Endothelial cell of umbilical vein (primary cell): ENCODE measurements at places on chromosomes 3 and 15. TPM values are rescaled to one million over a fixed set of nuclear protein-coding genes. Genes with fewer than 3 reads are reported as not detected.

DNA sequence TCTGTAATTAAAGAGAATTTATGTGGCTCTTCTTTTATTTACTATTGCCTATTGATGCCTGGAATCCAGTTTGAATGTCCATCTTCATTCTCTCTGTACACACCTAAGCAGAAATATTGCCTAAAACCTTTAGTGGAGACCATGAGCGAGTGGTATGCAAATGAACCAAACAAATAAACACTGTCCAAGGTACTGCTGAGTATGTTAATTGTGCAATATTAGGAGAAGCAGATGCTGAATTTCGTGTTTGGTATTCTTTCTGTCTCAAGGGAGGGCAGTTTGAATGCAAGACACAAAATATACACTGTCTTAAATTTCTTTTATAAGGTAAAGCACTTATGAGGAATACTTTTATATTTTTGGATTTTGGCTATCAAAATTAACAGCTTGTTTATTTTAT is 440.9 kb downstream of the RBMS3 start:
- no peaks in the 10 kb centered on the region for H3K27me3 ChIP-seq
- no peaks in the 10 kb centered on the region for H3K36me3 ChIP-seq
- no peaks in the 10 kb centered on the region for H3K4me1 ChIP-seq

GRCh38 chr3:48595526-48596121 is 495 bp upstream of the COL7A1 start:
- DNase-seq, result peak; percentile 20
- no peak overlapping the region for H3K4me3 ChIP-seq
- H3K27ac ChIP-seq, result no peak overlapping the region
- peaks cover 6% of the 10 kb centered on the region for H3K27me3 ChIP-seq
- H3K36me3 ChIP-seq, result no peaks in the 10 kb centered on the region
- H3K4me1 ChIP-seq, result peaks cover 6% of the 10 kb centered on the region

GRCh38 chr3:64685331-64685799 is 2.4 kb downstream of the ADAMTS9 start:
- no peaks in the 10 kb centered on the region for H3K27me3 ChIP-seq
- peak overlapping the region; percentile 84 for H3K27ac ChIP-seq
- H3K4me3 ChIP-seq, result peak overlapping the region; percentile 61
- H3K36me3 ChIP-seq, result peaks cover 5% of the 10 kb centered on the region
- DNase-seq, result no peak

Gene RASGRP1
- polyA plus RNA-seq, result 0.15 and 0.16 TPM in 2 replicates

Gene RYK
- polyA plus RNA-seq, result 23.7 and 23.8 TPM in 2 replicates

DNA sequence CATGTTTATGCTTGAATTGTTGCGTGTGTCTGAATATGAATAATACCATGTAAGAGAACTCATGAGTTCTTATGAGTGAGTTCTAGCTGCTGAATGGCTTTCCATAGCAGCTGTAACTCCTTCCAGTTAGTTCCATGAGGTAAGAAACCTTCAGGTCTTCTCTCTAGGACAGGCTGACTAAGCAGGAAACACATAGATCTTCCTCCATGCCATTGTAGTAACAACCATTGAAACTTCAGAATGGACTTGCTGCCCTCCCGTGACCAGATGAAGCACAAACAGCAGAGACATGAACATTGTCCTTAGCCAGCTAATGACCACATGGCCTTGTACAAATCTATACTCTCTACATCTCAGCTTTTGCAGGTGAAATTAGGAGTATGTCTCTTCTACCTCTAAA is 200.0 kb downstream of the ZNF385D start:
- no peak overlapping the region for H3K27ac ChIP-seq
- DNase-seq, result no peak
- no peaks in the 10 kb centered on the region for H3K27me3 ChIP-seq
- no peaks in the 10 kb centered on the region for H3K36me3 ChIP-seq
- no peaks in the 10 kb centered on the region for H3K4me1 ChIP-seq

- no peaks in the 10 kb centered on the region for H3K27me3 ChIP-seq
- H3K27ac ChIP-seq, result peak overlapping the region; percentile 51
- H3K36me3 ChIP-seq, result no peaks in the 10 kb centered on the region
- H3K4me1 ChIP-seq, result peaks cover 13% of the 10 kb centered on the region
- DNase-seq, result peak; percentile 90
- no peak overlapping the region for H3K4me3 ChIP-seq
Measured at GRCh38 chr15:31352911-31353811, 26.5 kb downstream of the KLF13 start.

- no peak overlapping the region for H3K4me3 ChIP-seq
- H3K36me3 ChIP-seq, result no peaks in the 10 kb centered on the region
Measured at GRCh38 chr3:138850151-138850550, 15.4 kb upstream of the PIK3CB start.

GRCh38 chr3:37980462-37981347 is 9.9 kb upstream of the VILL start:
- no peaks in the 10 kb centered on the region for H3K27me3 ChIP-seq
- no peak overlapping the region for H3K27ac ChIP-seq
- H3K4me3 ChIP-seq, result no peak overlapping the region
- no peaks in the 10 kb centered on the region for H3K4me1 ChIP-seq
- no peak for DNase-seq
- no peaks in the 10 kb centered on the region for H3K36me3 ChIP-seq

Gene FRMD5
- 17.9 and 20.2 TPM in 2 replicates for polyA plus RNA-seq

- no peak for DNase-seq
- no peaks in the 10 kb centered on the region for H3K27me3 ChIP-seq
- no peaks in the 10 kb centered on the region for H3K4me1 ChIP-seq
- no peak overlapping the region for H3K27ac ChIP-seq
- H3K4me3 ChIP-seq, result no peak overlapping the region
Measured at GRCh38 chr15:92323525-92323924, 70.2 kb upstream of the ST8SIA2 start.

Gene GOLGA6D
- polyA plus RNA-seq, result not detected in 2 replicates

- H3K36me3 ChIP-seq, result no peaks in the 10 kb centered on the region
- H3K27ac ChIP-seq, result peak overlapping the region; percentile 100
- no peak overlapping the region for H3K4me3 ChIP-seq
- peaks cover 39% of the 10 kb centered on the region for H3K4me1 ChIP-seq
- peak; percentile 93 for DNase-seq
- H3K27me3 ChIP-seq, result no peaks in the 10 kb centered on the region
Measured at GRCh38 chr15:95556866-95557225, 773.7 kb upstream of the NR2F2 start.

GRCh38 chr3:191476066-191476772 is 15.3 kb downstream of the PYDC2 start:
- no peaks in the 10 kb centered on the region for H3K27me3 ChIP-seq
- H3K4me1 ChIP-seq, result no peaks in the 10 kb centered on the region
- no peaks in the 10 kb centered on the region for H3K36me3 ChIP-seq
- no peak overlapping the region for H3K4me3 ChIP-seq

- peaks cover 2% of the 10 kb centered on the region for H3K36me3 ChIP-seq
- DNase-seq, result no peak
- no peaks in the 10 kb centered on the region for H3K27me3 ChIP-seq
- H3K27ac ChIP-seq, result no peak overlapping the region
- no peak overlapping the region for H3K4me3 ChIP-seq
Measured at GRCh38 chr3:182821221-182821981, 28.1 kb downstream of the ATP11B start.

Gene CKMT1A
- not detected in 2 replicates for polyA plus RNA-seq

GRCh38 chr3:147574621-147575020 is 165.5 kb downstream of the ZIC1 start:
- no peak overlapping the region for H3K27ac ChIP-seq
- DNase-seq, result no peak
- no peaks in the 10 kb centered on the region for H3K27me3 ChIP-seq
- no peaks in the 10 kb centered on the region for H3K36me3 ChIP-seq

- no peak for DNase-seq
- no peaks in the 10 kb centered on the region for H3K4me1 ChIP-seq
- H3K27me3 ChIP-seq, result no peaks in the 10 kb centered on the region
- H3K4me3 ChIP-seq, result no peak overlapping the region
- no peaks in the 10 kb centered on the region for H3K36me3 ChIP-seq
Measured at GRCh38 chr15:27094235-27094634, 123.3 kb downstream of the GABRG3 start.

DNA sequence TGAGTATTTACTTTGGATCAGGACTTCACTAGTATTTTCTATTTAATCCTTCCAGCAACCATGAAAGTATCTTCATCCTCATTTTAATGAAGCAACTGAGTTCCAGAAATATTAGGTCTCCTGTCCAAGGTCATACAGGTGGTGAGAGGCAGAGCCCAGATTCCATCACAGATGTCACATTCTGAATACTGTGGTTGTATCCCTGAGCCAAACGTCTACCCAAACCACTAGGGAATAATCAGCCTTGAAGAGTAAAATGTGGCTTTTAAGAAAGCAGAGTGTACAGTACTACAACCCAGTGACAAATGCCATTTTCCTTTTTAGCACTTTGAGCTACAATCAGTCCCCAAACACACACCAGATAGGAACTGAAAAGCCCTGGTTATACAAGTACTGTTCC is 93.3 kb upstream of the TRIM42 start:
- no peak overlapping the region for H3K27ac ChIP-seq
- no peaks in the 10 kb centered on the region for H3K27me3 ChIP-seq
- no peak overlapping the region for H3K4me3 ChIP-seq
- no peak for DNase-seq
- no peaks in the 10 kb centered on the region for H3K36me3 ChIP-seq

DNA sequence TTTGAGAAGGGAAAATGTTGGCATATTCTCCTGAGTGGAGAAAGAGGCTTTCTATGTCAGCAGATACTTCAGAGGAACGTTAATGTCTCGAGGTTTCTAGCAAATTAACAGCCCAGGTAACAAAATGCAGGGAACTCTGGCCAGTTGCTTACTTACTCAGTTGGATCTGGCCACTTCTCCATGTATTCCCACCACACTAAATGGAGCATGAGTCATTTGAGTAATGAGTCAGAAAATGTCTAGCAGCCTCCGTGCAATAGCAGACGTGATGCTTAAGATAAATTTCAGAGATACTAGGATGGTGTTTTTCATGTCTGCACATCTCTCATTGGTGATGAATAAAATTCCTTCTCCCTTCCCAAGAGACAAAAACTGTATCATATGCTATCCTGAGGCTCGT is 671.5 kb downstream of the FHIT start:
- DNase-seq, result no peak
- no peak overlapping the region for H3K27ac ChIP-seq
- no peaks in the 10 kb centered on the region for H3K36me3 ChIP-seq

DNA sequence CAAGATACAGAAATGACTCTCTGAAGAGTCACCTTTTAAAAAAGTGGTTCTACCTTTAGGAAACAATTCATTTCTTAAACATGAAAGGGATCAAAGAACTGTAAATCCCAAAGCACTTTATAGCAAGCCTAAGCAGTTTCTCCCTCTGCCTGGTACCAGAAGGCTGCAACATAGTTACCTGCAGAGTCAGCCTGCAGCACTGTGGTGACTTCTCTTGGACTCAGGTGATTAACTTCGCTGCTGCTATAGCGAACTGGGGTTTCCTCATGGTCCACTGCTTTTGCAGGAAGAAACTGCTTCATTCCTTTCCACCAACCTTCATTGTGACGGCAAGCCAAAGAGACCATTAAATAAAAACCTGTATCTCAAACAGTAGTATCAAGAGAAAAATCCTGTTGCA is 37.3 kb downstream of the ST3GAL6 start:
- no peaks in the 10 kb centered on the region for H3K27me3 ChIP-seq
- H3K27ac ChIP-seq, result no peak overlapping the region
- H3K4me1 ChIP-seq, result no peaks in the 10 kb centered on the region
- no peak overlapping the region for H3K4me3 ChIP-seq
- DNase-seq, result no peak

- no peak overlapping the region for H3K4me3 ChIP-seq
- DNase-seq, result no peak
- no peaks in the 10 kb centered on the region for H3K4me1 ChIP-seq
- H3K36me3 ChIP-seq, result no peaks in the 10 kb centered on the region
- H3K27me3 ChIP-seq, result peaks cover 31% of the 10 kb centered on the region
Measured at GRCh38 chr15:51184627-51185026, 89.9 kb upstream of the TNFAIP8L3 start.

DNA sequence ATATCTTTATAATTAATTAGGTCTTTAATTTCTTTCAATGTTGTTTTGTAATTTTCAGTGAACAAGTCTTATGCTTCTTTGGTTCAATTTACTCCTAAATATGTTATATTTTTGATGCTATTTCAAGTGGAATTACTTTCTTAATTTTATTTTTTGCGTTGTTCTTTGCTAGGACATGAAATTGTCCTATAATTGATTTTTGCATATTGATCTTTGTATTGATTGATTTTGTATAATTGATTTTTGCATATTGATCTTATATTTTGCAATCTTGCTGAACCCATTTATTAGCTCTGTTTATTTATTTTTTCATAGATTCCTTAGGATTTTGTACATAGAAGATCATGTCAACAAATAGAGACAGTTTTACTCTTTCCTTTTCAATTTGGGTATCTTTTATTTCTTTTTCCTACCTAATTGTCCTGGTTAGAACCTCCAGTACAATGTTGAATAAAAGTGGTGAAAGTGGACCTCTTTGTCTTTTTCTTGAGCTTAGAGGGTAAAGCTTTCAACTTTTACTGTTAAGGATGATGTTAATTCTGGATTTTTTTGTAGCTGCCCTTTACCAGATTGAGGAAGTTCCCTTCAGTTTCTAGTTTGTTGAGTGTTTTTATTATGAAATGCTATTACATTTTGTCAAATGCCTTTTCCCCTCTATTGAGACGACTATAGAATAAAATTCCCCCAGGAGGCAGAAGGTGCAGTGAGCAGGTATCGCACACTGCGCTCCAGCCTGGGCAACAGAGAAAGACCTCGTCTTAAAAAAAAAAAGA is 36.8 kb upstream of the CCDC50 start:
- DNase-seq, result no peak
- no peaks in the 10 kb centered on the region for H3K36me3 ChIP-seq
- no peak overlapping the region for H3K27ac ChIP-seq
- no peaks in the 10 kb centered on the region for H3K27me3 ChIP-seq

- H3K4me3 ChIP-seq, result peak overlapping the region; percentile 31
- peaks cover 47% of the 10 kb centered on the region for H3K27me3 ChIP-seq
- DNase-seq, result no peak
- no peak overlapping the region for H3K27ac ChIP-seq
- peaks cover 12% of the 10 kb centered on the region for H3K4me1 ChIP-seq
Measured at GRCh38 chr15:28096411-28096669, 2.8 kb downstream of the OCA2 start.

DNA sequence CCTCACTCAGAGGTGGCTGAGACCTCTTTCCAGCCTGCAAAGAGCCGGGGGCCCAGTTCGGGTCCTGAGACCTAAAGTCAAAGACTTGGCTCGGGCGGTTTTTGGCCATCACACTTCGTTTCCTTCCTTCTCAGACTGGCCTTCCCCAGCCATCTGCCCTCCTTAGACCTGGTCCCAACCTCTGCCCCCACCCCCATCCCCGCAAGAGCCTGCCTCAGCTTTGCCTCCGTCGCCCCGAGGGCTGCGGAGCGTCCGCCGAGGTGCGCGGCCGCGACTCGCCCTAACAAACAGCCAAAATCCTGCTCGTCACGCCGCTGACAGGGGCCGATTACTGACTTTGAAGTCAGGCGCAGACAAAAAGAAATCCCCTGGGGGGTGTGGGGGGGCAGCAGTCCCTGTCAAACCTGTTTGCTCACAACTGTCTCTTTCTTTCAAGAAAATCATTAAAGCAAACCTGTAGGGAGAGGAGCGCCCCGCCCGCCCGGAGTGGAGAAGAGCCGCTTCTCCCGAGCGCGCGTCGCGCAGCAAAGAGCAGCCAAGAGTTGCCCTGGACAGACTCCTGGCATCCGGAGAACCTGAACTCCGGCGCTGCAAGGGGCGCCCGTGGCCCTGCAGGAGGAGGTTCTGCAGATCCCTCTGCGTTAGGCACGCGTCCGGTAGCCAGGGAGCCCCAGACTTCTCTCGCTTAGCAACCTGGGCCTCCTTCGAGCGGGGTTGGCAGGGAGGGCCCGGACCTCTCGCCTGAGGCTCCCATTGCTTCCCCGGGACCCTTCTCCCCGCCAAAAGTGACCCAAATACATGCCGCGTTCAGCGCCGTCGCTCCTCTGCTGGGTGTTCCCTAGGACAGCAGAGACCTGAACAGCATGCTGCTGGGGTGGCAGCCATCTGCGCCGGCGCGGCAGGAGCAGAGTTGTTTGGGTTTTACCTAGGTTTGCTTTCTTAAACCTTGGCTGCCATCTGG is 4.5 kb downstream of the SOX14 start:
- peaks cover 3% of the 10 kb centered on the region for H3K4me1 ChIP-seq
- H3K27me3 ChIP-seq, result peaks cover 89% of the 10 kb centered on the region
- no peak overlapping the region for H3K4me3 ChIP-seq
- no peak overlapping the region for H3K27ac ChIP-seq
- DNase-seq, result no peak

Gene TMEM207
- polyA plus RNA-seq, result not detected in 2 replicates
